HS-5 (cell line): ENCODE measurements at places on chromosomes 7 and 10.

GRCh38 chr7:155323001-155323638 is 25.4 kb downstream of the INSIG1 start:
- no peak for DNase-seq

GRCh38 chr10:69069090-69070042 is 18.5 kb upstream of the SRGN start:
- no peak for DNase-seq

DNA sequence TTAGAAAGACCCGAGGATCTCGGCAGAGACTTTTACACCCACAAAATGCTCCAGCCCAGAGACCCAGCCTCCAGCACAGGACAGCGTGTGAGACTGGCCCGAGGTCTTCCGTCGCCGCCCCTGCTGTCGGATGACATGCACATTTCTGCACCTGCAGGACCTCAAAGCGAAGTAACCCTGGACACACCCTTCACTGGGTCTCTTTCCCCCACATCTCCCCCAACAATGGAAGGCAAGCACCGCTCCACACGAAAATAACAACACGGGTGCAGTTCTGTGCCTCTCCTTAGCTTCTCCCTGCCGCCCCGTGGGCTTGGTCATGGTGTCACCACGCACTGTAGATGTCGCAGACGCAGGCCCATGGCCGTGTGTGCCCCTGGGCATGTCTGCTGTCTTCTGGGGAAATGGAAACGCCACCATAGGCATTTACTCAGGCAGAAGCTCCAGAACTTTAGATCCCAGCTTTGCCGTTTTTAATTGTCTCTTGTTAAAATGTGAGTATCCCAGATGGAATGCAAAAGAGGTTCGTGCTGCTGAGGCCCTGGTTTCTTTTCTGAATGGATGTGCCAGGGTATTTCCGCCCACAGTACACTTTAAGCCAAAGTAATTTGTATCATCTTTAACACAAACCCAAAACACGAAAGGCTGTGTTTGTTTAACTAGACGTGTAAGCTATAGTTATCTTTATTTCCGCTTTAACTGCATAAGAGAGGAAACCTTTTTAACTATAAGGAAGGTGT is 237.9 kb downstream of the MGMT start:
- DNase-seq, result no peak

- no peak for DNase-seq
These were observed 5.0 kb downstream of the ZYX start for GRCh38 chr7:143385891-143386781.

GRCh38 chr10:15603446-15604011 is 116.2 kb downstream of the ITGA8 start:
- no peak for DNase-seq

DNA sequence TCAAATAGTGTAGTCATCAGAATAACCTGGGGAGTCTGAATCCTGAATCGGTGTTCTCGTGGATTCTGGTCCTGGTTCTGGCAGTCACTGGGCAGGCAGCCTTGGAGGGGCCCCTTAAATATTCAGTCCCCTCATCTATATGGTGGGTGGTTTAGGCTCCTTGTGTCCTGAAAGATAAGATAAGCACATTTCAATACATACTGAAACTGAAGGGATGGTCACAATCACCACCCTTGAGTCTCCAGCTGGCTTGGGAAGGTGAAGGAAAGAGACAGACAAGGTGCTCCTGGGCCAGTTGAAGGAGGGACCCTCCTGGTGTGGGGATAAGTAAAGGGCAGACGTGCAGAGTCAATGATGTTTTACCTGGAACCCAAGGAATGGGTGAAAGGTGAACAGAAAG is 146.7 kb downstream of the CXCL12 start:
- no peak for DNase-seq

- DNase-seq, result no peak
These were observed 209.2 kb downstream of the MBL2 start for GRCh38 chr10:52563360-52563759.

- no peak for DNase-seq
These were observed 78.4 kb upstream of the AFAP1L2 start for GRCh38 chr10:114482480-114483304.
